Hematopoietic multipotent progenitor cell treated with erythropoietin and hydrocortisone succinate and interleukin-3 and kit ligand, for 6 days (in vitro differentiated cells): ENCODE measurements at places on chromosomes 4 and X.

DNA sequence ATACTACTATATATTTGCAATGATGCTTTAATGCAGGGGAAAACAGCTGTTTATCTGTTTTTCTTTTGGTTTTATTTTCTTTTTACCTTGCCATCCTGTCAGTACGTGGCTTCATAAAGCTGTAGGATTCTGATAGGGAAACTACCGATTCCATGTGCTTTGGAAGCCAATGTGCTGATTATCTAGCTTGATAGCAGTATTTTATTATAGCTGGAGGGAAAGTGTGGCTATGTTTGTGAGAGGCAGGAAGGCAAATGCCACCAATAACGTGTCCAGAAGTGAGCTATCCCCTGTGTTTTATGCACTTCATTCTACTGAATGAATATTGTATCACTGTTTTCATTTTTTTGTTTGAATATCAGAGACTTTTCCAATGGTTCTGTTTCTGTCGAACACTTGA is 43.7 kb downstream of the IL15 start:
- peak; percentile 43 for DNase-seq

DNA sequence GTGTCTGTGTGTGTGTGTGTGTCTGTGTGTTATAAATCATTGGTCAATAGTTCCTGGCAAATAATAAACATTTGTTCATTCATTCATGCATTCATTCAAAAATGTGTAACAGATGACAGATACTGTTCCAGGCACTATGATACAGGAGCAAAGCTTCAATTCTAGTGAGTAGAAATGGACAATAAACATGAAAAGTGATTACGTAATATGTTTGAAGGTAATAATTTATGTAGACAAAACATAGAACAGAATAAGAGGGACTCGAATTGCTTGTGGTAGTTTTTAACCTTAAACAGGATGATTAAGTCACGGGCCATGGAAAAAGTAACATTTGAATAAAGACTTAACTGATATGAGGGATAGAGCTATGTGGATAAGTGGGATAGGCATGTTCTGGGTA is 90.1 kb upstream of the MAGEC2 start:
- DNase-seq, result no peak

- DNase-seq, result peak; percentile 97
Measured at GRCh38 chr4:6892190-6892908, 17.3 kb upstream of the TBC1D14 start.

DNA sequence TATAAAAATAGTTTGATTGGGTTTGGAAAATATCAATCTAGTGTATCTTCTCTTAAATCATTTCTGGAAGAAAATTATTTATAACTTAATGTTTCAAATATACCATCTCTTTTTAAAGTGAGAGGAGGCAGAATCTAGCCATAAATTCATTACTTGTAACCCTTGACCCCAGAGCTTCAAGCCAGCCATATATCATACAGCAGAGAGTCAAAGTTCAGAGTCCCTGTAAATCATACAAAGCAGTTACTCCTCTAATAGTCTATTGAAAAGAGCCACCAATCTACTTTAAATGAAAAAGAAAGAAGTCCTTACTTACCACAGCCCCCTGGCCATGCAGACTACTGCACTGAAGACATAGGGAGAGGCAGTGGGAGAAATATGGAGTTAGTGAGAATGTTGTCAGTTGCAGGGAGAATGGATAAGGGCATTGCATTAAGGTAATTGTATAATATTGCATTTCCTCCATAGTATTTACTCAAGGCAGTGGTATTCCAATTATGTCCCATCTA is 229.5 kb downstream of the NKX6-1 start:
- DNase-seq, result no peak

DNA sequence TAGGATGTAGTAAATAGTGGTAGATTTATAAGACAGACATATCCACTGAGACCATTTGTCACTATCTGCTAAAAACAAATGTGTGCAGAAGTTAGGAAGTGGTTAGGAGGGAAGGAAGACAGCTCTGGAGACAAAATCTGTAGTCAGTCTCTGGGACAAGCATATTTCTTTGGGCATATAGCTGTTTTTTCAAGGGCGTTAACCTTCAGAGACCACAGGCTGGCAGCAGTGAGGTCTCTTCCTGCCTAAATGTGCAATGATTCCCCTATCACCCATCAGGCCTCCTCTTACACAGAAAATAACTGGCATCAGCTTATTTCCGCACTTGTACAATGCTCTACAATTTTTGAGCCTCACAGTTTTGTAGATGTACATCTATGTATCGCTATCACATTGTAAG is 6.5 kb downstream of the TMEM150C start:
- peak; percentile 78 for DNase-seq

GRCh38 chr4:158788516-158788915 is 19.7 kb downstream of the FNIP2 start:
- DNase-seq, result no peak

DNA sequence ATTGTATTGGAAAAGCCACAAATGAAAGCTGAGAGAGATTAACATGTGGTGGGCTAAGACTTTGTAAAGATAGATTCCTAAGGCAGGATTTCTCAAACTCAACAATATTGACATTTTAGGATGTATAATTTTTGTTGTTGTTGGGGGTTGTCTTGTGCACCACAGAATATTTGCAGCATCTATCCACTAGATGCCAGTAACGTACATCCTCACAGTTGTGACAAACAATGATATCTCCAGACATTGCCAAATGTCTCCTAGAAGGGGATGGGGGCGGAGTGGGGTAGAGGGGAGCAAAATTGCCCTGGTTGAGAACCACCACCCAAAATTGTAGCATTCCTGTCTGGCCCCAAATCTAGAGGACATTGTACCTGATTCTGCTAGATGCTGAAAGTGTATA is 14.7 kb upstream of the CBR4 start:
- peak; percentile 66 for DNase-seq

DNA sequence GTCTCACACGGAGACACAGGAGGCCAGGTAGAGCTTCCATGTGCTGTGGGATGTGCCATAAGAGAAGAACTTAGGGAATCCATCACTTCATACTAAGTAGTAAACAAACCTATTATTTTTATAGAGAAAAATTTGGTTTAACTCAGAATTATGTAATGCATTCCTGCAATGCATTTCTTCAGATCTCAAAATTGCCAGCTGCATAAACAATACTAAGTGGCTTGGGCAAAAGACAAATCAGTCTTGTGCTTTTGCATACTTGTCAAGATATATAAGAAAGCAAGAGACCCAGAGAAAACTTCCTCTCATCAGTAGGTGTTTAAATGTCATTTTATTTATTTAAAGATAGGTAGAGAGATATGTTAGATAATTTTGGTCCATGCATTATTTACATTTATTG is 382.1 kb upstream of the CTSO start:
- DNase-seq, result no peak

- peak; percentile 81 for DNase-seq
Measured at GRCh38 chrX:110407910-110408545, 49.4 kb downstream of the RTL9 start.

DNA sequence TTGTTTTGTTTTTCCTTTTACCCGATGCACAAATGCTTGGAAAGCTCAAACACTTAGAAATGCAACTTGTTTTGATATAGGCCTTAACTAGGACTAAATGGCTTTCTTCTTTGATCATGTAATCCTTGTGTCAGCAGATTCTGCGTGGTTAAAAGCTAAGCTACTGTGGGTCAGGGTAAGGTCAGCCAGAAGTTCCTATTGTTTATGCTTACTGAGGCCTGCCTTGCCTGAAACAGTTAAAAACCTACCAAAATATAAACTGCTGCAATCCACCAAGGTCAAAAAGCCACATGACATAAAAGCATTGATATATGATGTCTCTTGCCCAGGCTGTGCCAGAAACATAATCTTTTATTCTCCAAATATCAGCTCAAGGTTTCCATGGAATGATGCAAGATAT is 223.4 kb downstream of the FAM47B start:
- no peak for DNase-seq

DNA sequence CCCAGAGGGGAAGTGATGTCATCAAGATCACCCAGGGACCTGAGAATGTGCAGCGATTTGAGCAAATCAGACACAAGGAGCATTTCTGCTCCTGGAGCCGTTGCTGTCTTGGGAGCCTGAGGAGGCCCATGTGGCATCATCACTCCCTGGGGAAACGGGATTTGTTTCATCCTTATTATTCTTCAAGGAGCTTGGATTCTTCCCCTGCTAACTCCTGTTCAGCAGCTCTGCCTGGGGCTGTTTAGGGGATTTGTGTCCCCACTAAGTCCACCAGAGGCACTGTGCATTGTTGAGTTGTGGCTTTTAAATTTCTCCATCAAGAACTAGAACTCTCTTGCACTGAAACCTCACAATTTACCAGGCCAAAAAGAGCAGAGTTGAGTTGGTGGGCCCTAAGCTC is 104.2 kb upstream of the MSX1 start:
- DNase-seq, result no peak

GRCh38 chr4:164383358-164384220 is 370.3 kb upstream of the SMIM31 start:
- DNase-seq, result peak; percentile 1

GRCh38 chr4:93515208-93515607 is 313.3 kb upstream of the ATOH1 start:
- DNase-seq, result no peak
